ENCODE measurements at places on chromosomes 3 and 15.

DNA sequence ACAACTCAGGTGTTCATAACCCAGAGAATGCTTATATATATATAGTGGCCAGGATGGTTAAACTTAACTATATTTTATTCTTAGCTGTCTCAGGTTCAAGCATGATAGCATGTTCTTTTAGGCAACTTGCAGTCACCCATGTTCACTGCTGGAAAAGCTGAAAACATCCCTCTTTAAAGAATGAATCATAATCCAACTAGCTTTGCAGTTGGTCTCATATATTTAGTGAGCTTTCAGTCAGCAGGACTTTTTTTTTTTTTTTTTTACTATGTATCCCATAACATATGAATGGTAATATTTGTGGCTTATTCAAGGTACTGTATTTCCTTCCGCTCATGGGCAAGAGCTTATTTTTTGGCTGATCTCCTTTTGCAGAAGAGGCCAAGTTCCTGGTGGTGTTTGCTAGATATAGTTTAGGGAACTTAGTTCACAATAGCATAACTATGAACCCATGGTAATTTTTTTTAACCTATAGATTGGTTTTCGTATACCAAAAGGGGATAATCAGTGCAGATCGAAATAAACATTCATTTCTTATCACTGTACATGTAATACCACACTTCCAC lies 77.6 kb downstream of the CMSS1 start:
- DNase-seq: no peak

DNA sequence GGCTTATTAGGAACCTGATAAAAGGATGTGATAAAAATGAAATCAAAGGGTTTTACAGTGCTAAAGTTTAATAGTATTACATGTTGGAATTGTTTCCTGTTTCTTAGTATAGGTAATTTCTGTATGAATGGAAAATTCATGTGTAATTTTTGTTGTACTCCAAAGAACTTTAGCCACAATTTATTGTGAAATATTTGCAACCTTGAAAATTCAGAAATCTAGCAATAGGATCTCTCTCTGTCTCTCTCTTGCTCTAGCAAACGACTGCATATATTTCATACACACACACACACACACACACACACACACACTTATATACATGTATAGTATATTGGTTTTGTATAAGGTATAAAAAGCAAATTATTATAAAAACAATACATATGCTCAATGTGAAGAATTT lies 59.6 kb downstream of the PIAS1 start:
- DNase-seq: no peak

DNA sequence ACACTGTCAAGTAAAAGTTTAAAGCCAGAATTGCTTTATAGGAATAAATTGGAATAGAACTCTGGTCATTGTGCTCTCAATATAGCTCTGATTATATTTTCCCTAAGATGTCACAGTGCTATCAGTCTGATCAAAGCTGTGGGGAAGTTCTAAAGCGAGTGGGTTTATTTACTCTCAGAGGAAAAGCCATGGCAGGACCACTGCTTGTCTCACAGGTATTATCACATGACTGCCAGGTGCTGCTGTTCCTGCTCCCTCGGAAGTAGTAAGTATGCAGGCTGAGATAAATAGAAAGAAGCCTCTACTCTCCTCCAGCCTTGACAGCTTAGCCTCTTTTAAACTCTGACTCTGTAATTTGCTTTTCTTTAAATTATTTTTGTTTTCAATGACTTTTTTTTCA lies 49.1 kb upstream of the UTS2B start:
- no peak for DNase-seq

DNA sequence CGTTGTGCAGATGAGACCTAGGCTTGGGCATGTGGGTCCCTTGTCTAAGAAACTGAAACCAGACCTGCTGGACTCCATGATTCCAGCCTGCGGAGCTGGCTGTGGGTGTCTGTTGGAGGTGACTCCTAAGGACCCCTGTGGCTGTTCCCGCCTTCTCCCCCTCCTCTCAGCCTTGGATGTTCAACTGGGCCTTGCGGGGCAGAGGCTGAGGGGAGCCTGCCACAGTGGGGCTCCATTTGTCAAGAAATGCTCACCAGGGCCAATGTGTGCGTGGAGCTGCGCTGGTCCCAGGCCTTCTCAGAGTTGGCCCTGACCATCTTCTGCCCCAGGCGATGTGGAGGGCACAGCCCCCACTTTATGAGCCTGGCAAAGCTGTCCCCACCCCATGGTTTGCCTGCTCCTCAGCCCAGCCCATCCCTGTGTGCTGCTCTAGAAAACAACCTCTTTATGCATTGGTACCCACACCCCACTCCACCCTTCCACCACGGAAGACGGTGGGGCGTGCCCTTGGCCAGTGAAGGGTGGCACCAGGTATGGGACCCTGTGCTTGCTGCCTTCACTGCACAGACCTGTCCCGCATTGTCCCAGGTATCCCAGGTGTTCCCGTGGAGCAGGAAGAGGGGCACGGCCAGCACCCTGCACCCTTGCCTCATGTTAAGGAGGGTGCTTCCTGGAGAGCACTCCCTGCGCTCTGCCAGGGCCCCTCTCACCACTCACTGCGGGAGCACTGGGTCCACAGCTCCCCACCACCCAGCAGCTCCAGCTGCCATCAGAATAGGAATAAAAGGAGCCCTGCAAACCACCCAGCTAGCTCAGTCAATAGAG lies 7.9 kb downstream of the MESP2 start:
- DNase-seq: no peak

DNA sequence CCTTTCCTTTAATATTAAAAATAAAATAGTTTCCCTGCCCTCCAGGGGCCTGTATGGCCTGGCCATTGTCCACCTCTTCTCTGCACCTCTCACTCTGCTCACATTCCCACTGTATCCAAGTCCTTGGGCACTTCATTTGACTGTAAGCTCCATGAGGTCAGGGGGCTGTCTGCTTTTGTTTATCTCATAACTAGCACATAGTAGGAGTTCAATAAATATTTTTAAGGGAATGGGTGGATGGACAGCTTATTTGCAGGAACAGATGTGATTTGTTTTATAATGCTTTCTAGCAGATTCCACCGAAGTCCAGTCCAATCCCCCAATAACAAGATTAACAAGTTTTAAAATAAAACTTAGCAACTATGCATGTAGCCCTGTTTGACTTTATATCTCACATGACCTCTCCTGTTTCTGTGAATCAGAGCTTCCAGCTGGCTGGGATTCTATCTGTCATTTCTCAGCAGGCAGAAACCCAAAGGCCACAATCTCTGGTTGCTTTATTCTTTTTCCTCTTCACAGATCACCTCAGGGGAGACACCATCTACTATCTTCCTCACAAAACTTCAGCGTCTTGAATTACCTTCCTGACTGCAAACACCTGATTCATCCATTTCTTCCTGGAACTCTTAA lies 123.0 kb upstream of the NR2F2 start:
- no peak for DNase-seq

DNA sequence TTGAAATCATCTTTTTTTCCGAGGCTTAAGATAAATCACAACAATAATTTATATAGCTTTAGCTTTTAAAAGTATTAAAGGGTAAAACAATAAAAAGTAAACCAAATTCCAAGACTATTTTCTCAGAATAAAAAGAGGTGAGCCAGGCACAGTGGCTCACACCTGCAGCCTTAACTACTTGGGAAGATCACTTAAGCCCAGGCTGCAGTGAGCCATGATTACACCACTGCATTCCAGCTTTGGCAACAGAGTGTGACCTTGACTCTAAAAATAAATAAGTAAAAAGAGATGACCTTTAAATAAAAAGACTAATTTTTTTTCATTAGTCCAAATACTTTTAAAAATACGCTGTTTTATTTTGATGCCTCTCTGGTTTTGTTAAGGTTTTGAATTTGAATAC lies 54.4 kb downstream of the C3orf80 start:
- no peak for DNase-seq

DNA sequence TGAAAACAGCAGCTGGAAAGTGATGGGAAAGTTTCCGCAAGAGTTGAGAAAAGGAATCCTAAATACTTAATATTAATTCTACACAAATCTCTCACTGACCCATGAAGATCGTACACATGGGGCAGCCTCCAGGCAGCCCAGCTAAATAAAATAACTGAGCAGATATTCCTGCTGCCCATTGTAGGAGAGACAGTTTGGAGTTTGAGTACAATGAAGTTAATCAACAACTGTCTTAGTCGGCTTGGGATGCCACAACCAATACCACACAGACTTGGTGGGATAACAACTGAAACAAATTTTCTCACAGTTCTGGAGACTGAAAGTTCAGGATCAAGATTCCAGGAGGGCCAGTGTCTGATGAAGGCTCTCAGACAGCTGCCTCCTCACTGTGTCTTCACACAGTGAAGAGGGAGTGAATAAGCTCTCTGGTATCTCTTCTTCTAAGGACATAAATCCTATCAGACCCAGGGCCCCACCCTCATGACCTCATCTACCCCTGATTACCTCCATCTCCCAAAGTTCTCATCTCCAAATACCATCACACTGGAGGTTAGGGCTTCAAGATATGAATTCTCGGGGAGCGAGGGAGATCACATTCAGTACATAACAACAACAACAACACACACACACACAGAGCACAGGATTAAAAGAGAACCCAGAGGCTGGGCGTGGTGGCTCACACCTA lies 9.7 kb downstream of the TRPM7 start:
- DNase-seq: no peak

DNA sequence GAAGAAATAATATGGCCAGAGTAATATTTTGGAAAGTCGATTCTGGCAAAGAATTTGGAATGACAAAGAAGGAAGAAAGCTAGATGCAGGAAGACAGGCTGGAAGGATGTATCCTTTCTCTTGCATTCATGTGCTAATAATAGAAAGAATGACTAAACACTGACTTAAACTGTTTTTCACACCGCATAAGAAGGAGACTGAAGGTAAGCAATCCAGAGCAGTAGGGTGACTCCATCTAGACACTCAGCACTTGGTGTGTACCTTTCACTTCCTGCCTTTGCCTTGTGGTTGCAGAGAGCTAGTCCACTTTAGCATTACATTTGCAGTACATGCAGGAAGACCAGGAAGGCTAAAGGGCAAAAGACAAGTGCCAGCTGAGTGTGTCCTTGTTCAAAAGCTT lies 234.6 kb downstream of the RBMS3 start:
- DNase-seq: no peak

DNA sequence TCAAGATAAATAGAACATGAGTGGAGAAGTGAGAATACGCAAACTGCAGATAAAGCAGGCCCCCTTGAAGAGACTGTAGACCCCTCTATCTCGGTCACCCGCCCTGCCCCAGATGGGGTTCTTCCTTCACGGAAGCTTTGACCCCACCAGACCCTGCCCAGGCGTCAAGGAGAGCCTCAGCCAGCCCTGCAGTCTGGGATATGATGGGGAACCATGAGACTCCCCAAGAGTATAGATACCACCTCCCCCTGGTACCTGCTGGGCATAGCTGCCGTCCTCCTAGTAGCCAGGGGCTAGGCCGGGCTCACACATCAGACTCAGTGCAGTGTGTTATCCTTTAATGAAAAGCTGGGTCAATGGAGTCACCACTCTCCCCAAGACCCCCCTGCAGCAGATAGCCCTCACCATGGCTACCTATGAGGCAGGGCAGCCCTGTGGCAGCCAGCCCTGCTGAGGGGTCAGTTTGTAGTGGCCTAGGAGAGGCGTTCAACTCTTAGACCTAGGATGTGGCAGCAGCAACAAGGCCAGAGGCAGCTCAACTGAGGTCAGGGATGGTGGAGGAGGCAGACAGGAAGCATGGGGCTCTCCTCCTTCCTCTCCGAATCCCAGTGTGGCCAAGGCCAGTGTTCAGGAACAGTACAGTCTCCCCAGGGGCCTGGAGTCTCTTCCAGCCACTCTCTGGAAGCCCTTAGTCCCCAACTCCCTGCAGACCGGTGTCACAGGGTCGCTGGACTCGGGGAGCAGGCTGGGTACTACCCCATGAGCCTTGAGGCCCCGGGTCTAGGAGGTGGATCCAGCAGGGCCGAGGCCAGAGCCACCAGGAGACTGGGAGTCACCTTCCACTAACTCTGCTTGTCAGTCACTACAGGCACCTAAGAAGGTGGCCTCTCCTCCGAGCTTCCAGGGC lies 26.1 kb downstream of the PLXNB1 start:
- DNase-seq: no peak

- no peak for DNase-seq
These were observed 64.8 kb downstream of the SAMMSON start for GRCh38 chr3:70064194-70064779.

DNA sequence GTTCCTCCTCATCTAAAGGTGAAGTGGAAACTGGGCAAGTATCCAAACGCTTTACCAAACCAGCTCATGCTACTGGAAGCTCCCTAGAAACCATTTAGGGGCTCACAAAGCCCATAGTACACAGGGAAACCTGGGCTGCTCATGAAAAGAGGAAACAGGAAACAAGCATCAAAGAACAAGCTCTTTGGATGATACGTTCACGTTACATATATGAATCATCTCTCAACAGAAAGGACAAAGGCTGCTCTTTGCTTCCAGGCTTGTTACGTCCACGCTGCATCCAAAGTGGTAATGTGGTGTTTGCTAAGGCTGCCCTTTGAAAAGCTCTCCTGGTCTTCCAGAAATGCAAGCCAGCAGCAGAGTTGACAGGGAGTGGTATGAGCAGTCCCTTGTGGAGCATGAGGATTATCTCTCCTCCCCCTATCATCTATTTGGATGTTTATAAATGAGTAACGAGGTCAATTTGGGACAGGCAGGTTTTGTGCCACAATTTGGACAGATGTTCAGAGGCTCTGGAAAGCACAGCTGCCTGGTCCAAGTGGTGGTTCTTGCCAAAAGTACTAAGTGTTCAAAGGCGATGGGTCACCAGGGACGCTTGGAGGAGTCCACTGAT lies 98.0 kb upstream of the RORA start:
- no peak for DNase-seq

All from SIG-M5 (cell line).